ENCODE measurements at places on chromosomes 7 and 10. TPM values are rescaled to one million over a fixed set of nuclear protein-coding genes. Genes with fewer than 3 reads are reported as not detected.

- DNase-seq: no peak
Observed at GRCh38 chr7:48154792-48155413, 16.4 kb upstream of the ABCA13 start.

- DNase-seq: no peak
Observed at GRCh38 chr7:132435016-132435990, 141.0 kb downstream of the PLXNA4 start.

DNA sequence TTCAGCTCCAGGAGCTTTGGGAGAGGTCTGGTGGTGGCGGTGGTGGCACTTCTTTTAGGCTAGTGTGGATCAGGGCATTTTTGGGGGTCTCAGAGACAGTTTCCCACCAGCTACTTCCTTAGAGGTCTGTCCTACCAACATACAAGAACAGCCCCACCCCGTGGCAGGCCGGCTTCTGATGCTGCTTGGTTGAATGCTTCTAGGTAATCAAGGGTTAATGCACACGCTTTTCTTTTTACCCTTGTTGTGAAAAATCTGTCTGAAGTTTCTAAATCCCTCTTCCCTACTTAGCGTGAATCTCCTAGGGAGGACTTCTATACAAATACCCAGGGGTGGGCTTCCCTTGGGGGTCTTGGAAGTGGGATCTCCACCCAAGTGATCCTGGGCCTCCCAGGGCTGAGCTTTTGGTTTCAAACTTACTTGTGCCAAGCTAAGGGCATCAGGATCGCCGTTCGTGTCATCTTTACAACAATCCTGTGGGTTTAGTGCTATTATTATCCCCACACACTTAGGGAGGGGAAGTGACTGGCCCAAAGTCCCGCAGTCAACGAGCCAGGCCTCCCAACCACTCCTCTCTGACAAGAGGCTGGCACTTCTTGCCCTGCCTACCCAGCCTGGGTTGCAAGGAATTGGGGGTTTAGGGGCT is 1.7 kb downstream of the SH2B2 start:
- DNase-seq: no peak

GRCh38 chr10:105950410-105950809 is 1214.1 kb downstream of the SORCS1 start:
- DNase-seq: peak; percentile 77

DNA sequence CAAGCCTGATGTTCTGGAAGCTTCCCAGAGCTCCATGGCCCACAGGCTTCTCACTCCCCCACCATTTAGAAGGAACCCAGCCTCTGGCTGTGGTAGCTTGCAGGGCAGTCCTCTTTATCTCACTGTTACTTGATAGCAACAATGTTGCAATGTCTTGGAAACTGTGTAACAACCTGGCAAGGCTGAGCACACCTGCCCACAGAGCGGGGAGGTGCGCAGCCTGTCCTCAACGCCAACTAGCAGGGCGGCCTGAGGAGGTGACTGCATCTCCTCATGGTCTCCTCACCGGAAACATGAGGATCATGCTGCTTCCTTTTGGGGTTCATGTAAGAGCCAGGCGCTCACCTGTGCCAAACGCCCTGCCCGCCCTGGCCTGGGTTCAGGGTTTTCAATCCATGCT is 43.7 kb upstream of the INSIG1 start:
- DNase-seq: no peak

DNA sequence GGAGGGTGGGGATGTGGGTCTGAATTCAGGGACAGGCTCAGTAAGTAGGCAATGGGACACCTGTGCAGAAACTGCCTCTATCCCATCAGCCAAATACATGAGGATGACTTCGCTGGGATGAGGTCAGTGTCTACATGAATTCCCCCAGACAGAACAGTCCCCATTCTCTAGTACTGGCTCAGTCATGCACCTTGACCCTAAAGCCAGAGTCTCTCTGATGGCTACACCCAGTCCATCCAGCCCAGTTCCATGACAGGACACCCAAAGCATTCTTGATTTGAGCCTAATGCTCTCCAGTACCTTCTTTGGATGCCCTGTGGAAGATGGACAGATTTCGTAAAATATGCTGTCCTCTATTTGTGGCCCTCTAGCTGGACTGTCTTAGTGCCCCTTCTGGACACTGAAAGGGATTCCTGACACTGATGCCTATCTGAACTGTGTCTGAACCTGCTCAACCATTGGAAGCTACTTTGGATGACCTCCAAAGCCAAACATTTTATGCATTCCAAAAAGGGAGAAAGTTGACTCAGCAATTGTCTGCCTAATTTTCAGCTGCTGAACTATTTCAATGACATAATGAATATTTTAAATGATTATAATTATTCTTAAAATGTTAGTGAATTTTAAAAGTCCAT is 14.6 kb downstream of the SFRP4 start:
- no peak for DNase-seq

DNA sequence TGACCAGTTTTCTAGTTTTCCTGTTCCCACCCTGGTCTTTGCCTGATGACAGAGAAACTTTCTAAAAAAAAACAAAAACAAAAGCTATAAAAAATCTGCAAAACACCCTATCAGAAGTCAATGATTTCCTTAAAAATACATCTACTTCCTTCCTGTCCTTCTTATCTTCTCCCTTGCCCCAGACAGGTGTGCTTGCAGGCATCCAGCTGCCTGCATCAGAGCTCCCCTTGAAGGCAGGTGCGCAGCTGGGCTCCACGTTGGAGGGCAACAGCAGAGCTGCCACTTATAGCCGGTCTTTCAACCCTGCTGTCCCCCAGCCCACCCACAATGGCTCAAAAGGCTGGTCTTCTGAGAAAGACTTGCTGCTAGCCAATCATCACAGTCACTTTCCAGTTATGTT is 29.8 kb downstream of the UBE2D4 start:
- DNase-seq: no peak

GRCh38 chr7:131462059-131462458 is 94.4 kb downstream of the PODXL start:
- no peak for DNase-seq

DNA sequence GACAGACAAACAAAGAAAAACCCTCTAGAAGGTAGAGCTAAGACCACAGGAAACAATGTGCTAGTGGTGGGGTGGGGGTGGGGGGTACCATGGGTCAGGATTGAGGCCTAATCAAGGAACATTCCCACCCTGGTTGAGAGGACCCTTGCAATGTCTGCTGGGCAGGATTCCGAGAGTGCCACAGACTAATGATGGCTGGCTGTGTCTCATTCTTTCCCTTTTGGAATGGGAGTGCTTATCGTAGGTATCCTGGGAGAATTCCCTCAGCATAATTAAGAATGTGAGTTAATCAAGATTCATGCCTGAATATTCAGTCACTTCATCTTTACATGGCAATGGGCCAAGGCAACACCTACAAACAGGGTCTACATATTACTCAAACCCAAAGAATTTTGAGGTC is 14.7 kb upstream of the MTPN start:
- no peak for DNase-seq

GRCh38 chr10:115657161-115657860 is 564.1 kb downstream of the ATRNL1 start:
- DNase-seq: no peak

- DNase-seq: no peak
Observed at GRCh38 chr7:100415448-100415847, 13.1 kb downstream of the ZCWPW1 start.

The SPDYE5 gene
- total RNA-seq: not detected

The HERPUD2 gene
- total RNA-seq: 16.8 TPM

The GIMAP8 gene
- total RNA-seq: 11.7 TPM

The ADGRA1 gene
- not detected for total RNA-seq

The DNAJB6 gene
- total RNA-seq: 170 TPM

The VGF gene
- not detected for total RNA-seq

The SUGCT gene
- total RNA-seq: 5.7 TPM

The SPDYE8 gene
- total RNA-seq: not detected

The ZNF679 gene
- not detected for total RNA-seq

The NUTM2E gene
- total RNA-seq: not detected

The OR9A2 gene
- not detected for total RNA-seq

The PPP1R9A gene
- 31.4 TPM for total RNA-seq
